ENCODE measurements at places on chromosomes 13 and 19.

DNA sequence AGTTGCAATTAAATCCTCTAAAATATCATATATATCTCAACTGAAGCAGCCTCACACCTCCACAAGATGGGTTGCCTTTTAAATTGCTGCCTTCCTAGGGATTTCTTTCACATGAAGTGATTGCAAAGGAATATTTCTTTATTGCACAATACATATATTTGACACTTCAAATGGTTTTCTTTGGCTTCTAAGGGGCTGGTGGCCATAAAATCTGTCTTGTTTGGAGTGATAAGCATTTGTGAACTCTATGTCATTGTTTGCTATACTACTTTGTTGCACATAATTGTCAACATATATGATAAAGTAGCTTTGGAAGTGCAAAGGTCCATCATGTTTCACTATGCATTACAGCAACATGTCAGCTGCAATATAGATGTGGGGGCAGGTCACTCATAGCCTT is 2380.9 kb downstream of the PCDH9 start:
- no peak for DNase-seq

DNA sequence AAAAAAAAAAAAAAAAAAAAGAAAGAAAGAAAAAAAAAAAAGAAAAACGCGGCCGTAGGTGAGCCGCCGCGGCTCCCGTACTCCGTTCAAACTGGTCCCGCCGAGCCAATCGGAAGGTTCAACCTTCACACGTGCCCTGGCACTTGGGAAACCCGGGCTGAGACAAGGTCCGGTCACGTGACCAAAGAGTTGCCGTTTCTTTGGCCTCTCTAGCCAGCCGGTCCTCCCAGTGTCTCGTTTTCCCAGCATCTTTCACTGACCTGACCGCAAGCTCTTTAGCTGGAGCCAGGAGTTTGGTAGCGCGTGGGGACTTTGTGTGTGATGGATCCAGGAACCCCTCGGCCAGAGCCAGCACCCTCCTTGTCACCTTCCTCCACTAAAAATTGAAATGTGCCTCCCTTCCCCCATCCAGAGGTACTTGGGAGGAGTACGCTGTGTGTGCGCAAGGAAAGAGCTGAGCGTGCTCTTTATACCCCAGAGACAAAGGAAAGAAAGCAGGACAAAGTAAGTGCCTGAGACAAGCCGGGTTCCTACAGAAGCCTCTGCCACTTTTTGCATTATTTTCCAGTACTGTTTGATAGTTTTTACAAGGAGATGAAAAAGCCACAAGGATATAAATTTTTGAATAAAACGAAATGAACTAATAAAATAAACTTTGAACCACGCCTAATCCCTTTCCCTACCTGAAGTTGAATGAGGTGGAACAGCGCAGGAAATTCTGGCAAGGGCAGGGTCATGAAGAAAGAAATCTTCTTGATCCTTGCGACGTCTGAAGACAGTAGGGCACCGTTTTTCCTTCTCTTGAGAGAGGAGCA is 959 bp downstream of the TNPO2 start:
- peak; percentile 95 for DNase-seq

DNA sequence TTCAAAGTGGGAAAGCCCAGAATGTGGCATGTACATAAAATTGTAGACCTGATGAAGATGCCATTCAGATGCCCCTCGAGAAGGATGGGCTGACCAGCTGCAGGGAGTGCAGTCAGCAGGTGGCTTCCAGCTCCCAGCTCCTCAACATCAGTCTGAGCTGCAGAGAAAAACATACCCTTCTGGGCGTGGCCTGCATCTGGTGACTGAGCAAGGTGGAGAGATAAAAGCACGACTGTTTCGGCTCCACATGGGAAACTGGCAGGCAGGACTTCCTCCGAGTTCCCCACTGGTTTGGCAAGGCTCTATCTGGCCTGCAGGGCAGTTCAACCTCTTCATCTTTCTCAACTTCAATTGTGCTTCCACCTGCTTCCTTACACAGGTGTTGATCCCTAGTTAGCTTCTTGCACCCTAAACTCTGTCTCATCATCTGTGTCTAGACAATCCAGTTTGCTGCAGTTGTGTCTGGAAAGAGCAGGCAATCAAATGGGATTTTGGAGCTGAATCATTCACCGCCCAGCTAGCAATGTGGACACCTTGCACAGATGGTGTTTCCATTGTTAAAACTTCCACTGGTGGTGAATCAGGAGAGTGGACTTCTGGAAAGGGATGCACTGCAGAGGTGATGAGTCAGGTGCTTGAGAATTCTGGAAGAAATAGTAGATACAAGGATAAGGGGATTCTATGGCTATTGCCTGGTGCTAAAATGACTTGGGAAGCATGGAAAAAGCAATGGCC is 56.8 kb downstream of the POLR1D start:
- DNase-seq = no peak

DNA sequence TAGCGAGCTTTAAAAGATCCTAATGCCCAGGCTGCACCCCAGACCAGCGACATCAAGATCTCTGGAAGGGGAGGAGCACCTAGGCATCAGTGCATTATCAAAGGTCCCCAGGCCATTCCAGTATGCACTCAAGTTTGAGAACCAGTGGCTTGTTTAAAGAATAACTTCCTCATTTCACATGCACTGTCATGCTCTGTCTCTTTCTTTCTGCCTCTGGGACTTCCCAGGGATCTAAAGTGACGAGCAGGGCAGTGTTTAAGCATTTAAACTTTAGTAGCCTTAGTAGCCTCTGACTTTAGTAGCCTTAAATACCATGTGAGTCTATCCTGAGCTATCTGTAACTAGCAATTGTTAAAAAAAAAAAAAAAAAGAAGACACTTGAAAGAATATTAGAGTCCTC is 8.9 kb upstream of the FARP1 start:
- DNase-seq = no peak

DNA sequence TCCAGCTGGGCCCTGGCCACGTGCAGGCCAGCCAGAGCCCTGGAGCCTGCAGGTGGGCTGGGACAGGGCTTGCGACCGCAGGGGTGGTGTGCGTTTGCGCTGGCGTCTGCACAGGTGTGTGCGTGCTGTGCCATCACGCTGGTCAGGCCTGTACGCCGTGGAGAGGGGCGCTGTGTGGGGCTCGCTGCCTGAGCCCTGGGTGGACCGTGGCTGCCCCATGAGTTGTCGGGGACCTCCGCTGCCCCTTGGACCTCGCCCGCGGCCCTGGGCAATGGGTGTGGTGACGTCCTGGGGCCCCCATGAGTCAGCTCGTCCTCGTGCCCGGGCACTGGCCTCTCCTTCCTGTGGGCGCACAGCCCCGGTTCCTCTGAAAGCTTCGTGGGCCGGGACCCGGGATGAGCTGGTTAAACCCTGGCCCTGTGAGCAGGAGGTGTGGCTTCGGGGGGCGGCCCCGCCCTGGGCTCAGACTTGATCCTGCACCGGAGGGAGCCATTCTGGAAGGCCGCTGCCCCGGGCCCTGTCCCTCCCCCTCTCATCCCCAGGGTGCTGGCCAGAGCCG is 6.8 kb downstream of the CSNK1G2 start:
- DNase-seq = no peak

GRCh38 chr19:40411125-40411842 is 1.9 kb downstream of the PRX start:
- no peak for DNase-seq

GRCh38 chr19:32357720-32358119 is 12.3 kb downstream of the ZNF507 start:
- no peak for DNase-seq

GRCh38 chr13:85896516-85897450 is 97.6 kb upstream of the SLITRK6 start:
- no peak for DNase-seq

- peak; percentile 68 for DNase-seq
These were observed 5.8 kb upstream of the TLE2 start for GRCh38 chr19:3034656-3035541.

DNA sequence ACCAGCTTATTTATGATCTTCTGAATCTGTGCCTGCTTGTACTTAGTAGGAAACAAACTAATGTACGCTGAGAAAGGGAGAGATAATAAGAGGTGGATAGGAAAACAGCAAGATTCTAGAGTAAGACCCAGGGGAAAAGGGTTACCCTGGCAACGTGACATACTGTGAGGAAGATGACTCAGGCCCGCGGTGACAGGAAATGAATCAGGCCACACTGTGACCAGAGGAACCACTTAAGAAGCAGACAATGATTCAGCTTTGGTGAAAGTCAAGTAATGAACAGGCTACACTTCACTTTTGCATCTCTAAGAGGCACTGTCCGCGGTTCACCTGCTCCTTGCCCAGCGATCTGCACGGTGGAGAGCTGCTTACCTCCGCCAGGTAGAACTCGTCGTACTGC is 158.2 kb downstream of the NALCN start:
- DNase-seq = peak; percentile 66

DNA sequence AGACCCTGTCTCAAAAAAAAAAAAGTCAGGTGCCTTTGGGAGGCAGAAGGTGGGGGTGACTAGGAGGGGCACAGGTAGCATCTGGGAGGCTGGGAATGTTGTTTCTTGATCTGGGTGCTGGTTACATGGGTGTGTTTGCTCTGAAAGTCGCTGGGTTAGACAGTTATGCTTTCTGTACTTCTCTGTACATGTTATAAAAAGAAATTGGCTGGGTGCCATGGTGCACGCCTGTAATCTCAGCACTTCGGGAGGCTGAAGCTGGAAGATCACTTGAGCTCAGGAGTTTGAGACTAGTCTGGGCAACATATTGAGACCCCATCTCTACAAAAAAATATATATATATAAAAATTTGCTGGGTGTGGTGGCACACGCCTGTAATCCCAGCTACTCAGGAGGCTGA is 15.1 kb downstream of the NOSIP start:
- no peak for DNase-seq

GRCh38 chr19:28074773-28075172 is 1138.2 kb downstream of the UQCRFS1 start:
- no peak for DNase-seq

DNA sequence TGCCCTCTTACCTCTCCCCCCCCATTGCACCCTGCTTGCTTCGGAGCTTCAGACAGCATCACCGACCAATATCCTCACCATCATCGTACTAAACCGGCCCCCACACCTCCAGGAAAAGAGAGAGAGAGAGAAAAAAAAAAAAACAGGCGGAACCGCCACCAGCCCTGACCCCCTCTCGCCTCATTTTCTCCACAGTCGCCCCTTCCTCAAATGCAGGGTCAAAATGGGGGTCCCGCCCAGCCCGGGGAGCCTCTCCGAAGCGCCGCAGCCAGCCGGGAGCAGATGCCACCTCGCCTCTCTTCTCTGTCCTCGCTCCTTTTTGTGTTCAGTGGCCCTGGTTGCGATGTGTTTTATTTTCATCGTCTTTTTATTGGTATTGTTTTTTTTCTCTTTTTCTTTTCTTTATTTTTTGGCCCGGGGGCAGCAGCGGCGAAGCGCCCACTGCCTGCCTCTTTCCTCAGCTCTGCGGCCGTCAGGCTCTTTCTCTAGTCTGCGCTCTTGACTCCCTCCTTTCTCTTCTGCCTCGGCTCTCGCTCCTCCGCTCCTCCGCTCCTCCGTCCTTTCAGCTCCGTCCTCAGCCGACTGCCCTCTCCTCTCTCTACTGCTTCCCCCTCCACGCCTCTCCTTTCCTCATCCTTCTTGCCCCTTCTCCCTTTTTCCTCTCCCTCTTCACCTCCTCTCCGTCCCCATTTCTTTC is 41.4 kb downstream of the DEDD2 start:
- peak; percentile 28 for DNase-seq

DNA sequence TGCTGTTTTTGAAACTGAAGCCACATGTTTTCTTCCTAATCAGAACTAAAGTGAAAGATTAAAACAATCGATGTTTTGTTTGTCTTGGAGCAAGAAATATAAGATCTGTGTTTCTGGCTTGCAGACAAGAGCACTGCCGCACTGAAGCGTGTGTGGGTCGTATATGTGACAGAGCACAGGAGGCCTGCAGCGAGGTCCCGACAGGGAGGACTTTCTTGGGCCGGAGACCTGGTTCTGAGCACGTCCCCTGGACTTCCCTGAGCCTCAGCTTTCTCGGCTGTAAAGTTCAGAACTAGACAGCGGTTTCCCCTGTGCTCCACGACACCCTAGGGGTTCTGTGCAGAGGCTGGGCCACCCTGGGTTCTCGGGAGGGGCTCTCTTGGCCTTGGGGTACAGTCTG is 60.5 kb downstream of the GADD45B start:
- DNase-seq = no peak

GRCh38 chr13:101624981-101625380 is 172.5 kb downstream of the ITGBL1 start:
- DNase-seq = no peak

DNA sequence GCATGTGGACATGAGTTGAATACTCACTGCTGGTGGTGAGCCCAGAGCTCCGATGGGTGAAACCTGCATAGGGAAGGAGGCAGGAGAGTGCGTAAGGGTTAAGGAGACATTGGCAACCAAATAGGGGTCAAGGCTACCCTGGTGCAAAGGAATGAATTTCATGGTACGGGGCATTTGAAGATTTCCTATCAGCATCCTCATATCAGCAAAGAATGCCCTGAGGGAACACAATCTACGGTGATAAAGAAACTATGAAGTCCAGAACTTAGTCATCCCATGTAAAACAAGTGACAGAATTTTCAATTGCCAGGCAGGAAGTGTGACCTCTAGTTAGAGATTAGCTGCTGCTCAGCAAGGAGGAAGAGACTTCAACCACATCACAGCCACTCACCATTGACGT is 64.9 kb downstream of the MBD3L1 start:
- DNase-seq = no peak

DNA sequence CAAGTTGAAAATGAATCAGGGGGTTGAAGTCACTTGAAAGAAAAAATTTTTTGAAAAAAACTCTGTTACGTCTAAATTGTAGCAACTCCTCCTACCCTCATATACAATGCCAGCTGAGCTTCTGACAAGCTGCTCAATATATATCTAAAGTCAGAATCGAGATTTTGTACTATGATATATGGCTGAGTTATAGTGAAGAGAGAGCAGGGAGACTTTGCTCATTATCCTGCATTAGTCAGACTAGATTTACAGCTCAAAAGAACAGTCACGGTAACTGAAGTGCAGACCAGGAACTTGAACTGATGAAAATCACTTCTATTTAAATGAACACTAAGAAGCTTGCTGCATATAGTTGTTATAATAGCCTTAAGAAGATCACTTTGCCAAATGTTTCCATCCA is 153.1 kb downstream of the LACC1 start:
- no peak for DNase-seq

DNA sequence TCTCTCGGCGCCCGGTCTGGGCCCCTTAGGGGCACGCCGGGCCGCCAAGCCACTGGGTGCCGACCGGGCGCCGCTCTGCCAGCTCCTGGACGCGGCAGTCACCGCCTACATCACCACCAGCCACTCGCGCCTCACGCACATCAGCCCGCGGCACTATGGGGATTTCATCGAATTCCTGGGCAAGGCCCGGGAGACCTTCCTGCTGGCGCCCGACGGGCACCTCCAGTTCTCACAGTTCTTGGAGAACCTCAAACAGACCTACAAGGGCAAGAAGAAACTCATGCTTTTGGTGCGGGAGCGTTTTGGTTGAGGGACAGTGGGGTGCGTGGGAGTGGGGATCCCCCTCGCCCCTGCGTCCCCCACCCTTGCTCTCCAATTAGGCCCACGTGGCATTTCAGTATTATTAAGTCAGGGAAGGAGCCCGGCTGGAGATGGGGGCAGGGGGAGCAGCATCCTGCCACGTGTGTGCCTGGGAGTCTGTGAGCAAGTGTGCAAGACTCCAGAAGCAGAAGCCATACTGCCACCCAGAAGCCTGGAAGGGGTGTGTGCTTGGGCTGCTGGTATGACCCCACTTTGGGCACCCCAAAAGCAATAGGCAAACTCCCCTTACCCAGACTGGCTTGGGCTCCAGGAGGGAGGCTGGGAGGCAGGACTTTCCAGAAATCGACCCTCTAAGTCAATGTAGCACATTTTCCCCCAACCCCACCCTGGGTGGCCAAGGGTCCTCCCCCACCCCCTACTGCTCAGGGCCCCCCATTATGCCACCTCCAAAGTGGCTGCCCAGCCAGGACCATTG is 35.7 kb downstream of the ZSWIM4 start:
- no peak for DNase-seq
